ENCODE measurements at places on chromosomes 6 and 20.

- peak; percentile 48 for DNase-seq
Observed at GRCh38 chr6:141677598-141678211, 455.0 kb upstream of the GJE1 start.

DNA sequence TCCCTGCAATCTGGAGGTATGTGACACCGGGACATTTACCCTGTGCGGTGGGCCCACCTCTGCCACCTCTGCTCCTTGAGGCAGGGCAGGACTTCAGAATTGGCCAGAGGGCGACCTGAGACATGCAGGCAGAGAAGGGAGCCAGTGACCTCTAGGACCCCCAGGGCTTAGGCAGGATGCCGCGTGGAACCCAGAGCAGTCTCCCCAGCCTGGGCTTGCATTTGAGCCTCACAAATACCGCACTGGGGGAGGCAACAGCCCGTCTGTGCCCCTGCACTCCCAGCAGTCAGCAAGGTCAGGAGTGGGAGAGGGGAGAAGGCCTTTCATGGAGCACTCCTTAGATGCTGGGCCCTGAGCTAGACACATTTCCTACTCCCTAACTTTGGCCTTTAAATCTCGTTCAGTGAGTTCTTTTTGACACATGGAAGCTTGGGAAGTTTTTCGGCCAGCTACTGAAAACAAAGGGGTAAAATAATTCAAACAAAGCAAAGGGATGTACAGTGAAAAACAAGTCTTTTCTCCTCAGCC lies 41.7 kb downstream of the C20orf203 start:
- DNase-seq, result no peak

GRCh38 chr6:90304308-90304707 lies 7.7 kb upstream of the BACH2 start:
- DNase-seq, result no peak

DNA sequence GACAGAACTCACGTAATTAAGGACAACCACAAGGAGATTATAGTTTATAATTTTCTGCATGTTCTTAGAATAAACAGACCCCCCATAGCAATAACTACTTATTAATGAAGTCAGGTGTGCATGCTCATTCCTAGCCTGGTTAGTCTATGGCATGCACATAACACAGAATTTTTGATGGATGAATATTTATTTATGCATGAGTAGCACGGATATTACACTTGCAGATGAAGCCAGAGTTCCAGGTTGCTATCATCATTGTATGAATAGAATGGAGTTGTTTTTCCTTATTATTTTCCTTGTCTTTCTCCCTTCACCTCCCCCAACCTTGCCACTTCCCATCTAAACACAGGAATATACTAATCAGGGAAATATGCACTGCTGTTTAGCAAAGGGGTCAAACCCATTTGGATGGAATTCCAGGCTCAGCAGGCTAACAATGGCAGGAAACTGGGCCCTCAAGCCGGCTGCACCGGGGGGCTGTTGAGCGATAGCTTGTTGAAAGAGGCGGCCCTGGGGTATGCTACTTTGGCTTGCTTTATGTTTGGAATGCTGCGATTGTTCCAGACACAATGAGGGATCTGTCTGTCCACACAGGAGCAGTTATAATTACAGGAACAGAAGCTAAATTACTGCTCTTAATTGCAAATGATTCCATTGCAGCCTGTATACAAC lies 112.6 kb downstream of the TMEM170B start:
- DNase-seq, result no peak

GRCh38 chr20:63224412-63225081 lies 8.6 kb upstream of the YTHDF1 start:
- no peak for DNase-seq

- no peak for DNase-seq
Observed at GRCh38 chr6:37024656-37025337, 19.3 kb downstream of the FGD2 start.

DNA sequence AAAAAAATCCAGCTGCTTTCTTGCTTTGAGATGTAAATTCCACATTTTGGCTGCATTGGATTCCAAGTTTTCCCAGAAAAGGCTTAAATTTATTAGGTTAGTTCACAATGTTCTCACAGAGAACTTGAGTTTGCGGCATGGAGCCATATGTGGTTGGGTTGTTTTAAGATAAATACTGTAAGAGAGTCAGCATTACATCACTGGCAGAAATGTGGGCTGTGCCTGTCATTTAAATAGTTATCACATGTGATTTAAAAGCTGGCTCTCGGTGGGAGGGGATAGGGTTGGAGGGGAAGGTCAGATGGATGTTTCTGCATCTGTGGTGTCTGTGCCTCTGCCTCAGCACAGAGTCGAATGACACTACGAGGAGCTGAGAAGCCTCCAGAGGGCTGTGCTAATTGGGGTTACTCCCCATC lies 73.8 kb upstream of the SCP2D1 start:
- DNase-seq, result peak; percentile 78

DNA sequence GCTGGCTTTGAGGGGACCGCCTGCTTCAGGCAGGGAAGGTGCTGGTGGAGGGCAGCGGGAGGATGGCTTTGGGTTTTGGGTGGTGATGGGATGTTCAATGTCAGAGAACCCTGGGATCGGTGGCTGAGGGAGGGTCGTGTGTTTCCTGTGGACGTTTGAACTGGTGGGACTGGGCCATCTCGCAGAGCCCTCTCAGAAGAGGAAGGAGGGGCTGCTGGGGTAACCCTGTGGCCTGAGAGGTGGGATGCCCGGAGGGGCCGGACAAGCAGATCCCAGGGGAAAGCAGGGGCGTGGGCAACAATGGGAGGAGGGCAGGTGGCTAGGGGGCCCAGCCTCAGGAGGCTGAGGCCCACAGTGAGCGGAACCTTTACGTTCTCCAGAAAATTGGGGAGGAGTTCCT lies 34.9 kb downstream of the PYGB start:
- no peak for DNase-seq

- DNase-seq, result no peak
Observed at GRCh38 chr20:823574-823902, 10.0 kb upstream of the FAM110A start.

GRCh38 chr20:5070570-5070969 lies 49.2 kb downstream of the PCNA start:
- DNase-seq, result peak; percentile 20

DNA sequence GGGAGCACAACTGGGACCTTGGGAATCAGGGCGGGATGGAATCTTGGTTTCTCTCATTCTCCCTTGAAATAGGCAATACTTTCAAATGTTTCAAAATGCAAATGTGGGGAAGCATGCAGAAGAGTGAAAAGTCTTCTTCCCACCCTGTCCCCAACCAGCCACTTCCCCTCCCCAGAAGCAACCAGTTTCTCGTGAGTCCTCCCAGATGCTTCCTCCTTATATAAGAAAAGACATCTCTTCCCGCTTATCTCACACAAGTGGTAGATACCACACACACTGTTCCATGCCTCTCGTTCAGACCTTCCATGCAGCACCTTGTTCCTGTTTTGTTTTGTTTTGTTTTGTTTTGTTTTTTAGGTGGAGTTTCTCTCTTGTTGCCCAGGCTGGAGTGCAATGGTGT lies 25.1 kb downstream of the HCK start:
- no peak for DNase-seq

DNA sequence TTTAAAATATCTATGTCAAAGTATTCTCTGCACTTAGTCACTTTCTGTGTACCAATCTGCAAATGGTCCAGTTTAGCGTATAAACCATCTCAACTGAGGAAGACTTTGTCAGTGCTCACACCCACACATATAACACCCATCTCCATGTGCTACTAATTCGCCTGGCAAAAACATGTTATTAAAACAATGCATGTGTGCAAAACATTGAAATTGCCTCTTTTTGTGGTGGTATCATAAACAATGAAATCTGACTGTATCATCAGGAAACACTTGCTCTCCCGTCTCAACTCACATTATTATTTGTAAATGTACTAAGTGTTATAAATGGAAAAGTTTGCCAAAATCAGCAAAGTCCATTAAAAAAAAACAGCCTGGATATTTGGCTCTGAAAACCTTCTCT lies 105.9 kb upstream of the FOXC1 start:
- no peak for DNase-seq

DNA sequence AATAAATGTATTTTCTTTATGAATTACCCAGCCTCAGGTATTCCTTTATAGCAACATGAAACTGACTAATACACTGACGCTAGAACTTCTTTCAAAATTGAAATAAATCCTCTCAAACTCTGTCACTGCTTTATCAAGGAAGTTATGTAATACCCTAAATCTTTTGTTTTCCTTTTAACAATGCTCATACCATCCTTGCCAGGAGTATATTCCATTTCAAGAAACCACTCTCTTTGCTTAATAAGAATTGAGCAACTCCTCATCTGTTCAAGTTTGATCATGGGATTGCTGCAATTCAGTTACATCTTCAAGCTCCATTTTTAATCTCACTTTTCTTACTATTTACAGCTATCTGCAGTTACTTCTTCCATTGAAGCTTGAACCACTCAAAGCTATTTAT lies 707.6 kb upstream of the MARCKS start:
- no peak for DNase-seq

- no peak for DNase-seq
Observed at GRCh38 chr6:25457516-25457915, 178.3 kb downstream of the CARMIL1 start.

GRCh38 chr6:46370622-46371021 lies 120.6 kb downstream of the RCAN2 start:
- no peak for DNase-seq

GRCh38 chr6:166244353-166245045 lies 63.7 kb downstream of the PRR18 start:
- DNase-seq, result no peak

- DNase-seq, result no peak
Observed at GRCh38 chr20:5397393-5397792, 80.6 kb upstream of the PROKR2 start.

- no peak for DNase-seq
Observed at GRCh38 chr6:101380897-101381630, 12.4 kb upstream of the GRIK2 start.

- no peak for DNase-seq
Observed at GRCh38 chr6:322940-323729, 30.8 kb downstream of the DUSP22 start.

GRCh38 chr6:79005024-79005423 lies 73.0 kb downstream of the PHIP start:
- DNase-seq, result no peak

DNA sequence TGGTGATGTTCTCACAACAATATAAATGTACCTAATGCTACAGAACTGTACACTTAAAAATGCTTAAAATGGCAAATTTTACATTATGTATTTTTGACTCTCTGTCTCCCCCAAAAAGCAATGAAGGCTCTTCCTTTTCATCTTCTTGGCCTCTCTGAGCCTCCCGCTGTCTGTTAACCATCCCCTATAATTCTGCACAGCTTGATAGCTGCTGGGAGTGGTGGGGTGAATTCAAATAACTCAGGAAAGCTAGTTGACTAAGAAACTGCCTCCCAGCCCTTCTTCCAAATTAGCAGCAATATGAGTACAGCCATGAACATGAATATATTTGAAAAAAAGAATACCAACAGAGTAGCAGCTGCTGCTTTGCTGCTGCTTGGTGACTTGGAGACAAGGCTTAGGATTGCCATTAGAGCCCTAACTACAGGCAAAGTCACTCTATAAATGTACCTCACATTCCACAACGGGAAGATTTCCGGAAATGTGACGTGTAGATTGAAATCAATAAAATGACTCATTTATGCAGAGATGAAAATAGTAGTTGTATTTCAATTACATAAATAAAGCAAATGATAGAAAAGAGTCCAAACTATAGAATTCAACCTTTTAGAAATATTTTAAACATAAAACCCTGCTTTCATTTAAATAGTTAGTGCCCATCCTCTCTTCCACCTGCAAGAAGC lies 200.1 kb upstream of the HEY2 start:
- DNase-seq, result peak; percentile 16

- DNase-seq, result peak; percentile 57
Observed at GRCh38 chr20:19850198-19850533, 92.1 kb downstream of the RIN2 start.

- no peak for DNase-seq
Observed at GRCh38 chr6:34412016-34412415, 13.9 kb downstream of the RPS10 start.

GRCh38 chr20:59603781-59604541 lies at the start of gene PHACTR3:
TSS of gene PHACTR3 (plus strand) at chr20:59604540. CDS start at chr20:59605015, 475 bp downstream.
- peak; percentile 63 for DNase-seq

DNA sequence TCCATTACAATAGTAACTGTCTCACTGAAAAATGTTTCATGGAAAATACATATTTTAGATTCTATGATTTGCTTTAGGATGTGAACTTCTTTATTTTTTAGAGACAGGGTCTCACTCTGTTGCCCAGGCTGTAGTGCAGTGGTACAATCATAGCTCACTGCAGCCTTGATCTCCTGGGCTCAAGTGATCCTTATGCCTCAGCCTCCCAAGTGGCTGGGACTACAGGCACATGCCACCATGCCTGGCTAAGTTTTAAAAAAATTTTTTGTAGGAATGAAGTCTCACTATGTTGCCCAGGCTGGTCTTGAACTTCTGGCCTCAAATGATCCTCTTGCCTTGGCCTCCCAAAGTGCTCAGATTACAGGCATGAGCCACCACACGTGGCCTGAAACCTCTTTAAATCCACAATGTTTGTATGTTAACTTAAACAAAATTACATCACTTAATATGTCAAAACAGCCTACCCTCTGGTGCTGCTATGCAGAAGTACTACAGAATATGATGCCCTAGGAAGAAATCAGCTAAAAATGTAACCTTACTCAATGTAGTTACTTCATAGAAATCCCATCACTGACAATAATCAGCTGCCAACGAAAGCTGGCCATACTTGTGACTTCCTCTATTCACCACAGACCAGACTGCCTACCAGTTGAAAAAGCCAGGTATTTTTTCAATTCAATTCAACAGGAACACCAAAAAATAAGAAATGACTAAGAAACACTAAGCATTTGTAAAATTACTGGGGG lies 17.6 kb downstream of the EEF1A1 start:
- DNase-seq, result no peak

- DNase-seq, result no peak
Observed at GRCh38 chr20:45294003-45294368, 12.7 kb upstream of the RBPJL start.

DNA sequence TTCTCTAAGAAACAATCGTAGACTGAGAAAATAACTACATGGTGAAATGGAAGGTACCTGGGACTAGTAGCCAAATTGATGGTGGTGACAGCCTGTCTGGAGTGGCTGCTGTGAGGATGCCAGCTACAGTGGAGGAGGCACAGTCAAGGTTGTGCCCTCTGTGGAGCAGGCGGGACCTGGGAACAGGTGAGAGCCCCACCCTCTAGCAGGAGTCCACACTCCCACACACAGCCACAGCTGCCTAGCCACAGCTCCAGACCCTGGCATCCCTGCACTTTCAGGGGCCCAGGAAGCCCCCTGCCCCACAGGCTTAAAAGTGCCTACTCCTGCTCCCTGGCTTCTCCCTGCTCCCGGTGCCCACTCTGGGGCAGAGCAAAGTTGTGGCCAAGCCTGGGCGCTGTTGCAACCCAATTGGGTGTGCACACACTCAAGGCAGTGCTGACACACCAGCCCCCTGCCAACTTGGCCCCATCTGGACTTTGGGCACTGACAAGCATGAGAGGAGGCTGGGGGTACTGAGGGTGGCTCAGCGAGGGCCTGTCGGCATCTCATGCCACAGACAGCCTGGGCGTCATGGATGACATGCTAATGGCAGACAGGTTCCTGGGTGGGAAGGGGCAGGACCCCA lies 548.7 kb downstream of the TBC1D32 start:
- DNase-seq, result no peak
